ENCODE measurements at places on chromosomes 11 and 22. TPM values are rescaled to one million over a fixed set of nuclear protein-coding genes. Genes with fewer than 3 reads are reported as not detected.

The CPT1B gene
- 10.8 TPM for total RNA-seq

The MMP11 gene
- total RNA-seq = 0.23 TPM

The TRIM6 gene
- total RNA-seq = 8.5 TPM

The BEST1 gene
- 1.2 TPM for total RNA-seq

The MIOX gene
- not detected for total RNA-seq

The GDPD5 gene
- 15.2 TPM for total RNA-seq

The NDUFS8 gene
- total RNA-seq = 251 TPM
